ENCODE measurements at places on chromosomes 11 and 22.
A peak's percentile ranks its signal among the peaks of the same experiment; 100 is the strongest.

DNA sequence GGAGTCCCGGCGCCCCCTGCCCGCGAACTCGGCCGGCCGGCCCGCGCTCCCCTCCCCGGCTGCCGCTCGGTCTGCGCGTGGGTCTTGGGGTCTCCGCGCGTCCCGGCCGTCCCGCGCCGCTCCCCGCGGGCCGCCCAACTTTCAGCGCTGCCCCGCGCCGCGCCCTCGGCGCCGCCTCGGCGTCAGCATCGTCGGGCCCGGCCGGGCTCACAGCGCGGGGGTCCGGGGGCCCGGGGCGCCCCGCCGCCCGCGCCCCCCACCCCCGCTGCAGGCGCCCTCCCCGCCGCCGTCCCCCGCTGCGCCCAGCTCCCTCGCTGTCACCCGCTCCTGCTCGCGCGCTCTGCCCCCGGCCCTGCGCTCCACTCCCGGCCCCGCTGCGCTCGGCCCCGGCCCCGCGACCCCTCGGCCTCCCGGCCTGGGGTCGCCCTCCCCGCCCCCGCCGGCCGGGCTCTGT lies at the start of gene KCNJ4:
TSS of gene KCNJ4 (minus strand) at position 124 of the 454 bp plus-strand sequence. CDS start 27,067 bp downstream, outside the sequence.
- peaks cover 70% of the 10 kb centered on the region for H3K27me3 ChIP-seq
- peak within 1 kb of the TSS; percentile 29 for H3K4me3 ChIP-seq
- peaks cover 4% of the 10 kb centered on the region for H3K4me1 ChIP-seq
- no peak within 1 kb of the TSS for H3K27ac ChIP-seq

GRCh38 chr11:121754598-121754997 lies 301.8 kb upstream of the SORL1-AS1 start:
- DNase-seq, result no peak
- H3K27ac ChIP-seq, result no peak overlapping the region
- H3K27me3 ChIP-seq, result no peaks in the 10 kb centered on the region
- H3K4me1 ChIP-seq, result no peaks in the 10 kb centered on the region

GRCh38 chr11:31657091-31657490 lies 147.5 kb downstream of the ELP4 start:
- H3K27me3 ChIP-seq, result no peaks in the 10 kb centered on the region
- DNase-seq, result no peak

GRCh38 chr11:115324581-115325432 lies 179.4 kb downstream of the CADM1 start:
- DNase-seq, result peak; percentile 47
- H3K36me3 ChIP-seq, result no peaks in the 10 kb centered on the region
- no peak overlapping the region for H3K4me3 ChIP-seq
- peaks cover 3% of the 10 kb centered on the region for H3K4me1 ChIP-seq

GRCh38 chr11:103380031-103380430 lies 270.8 kb downstream of the DYNC2H1 start:
- no peak overlapping the region for H3K27ac ChIP-seq
- H3K4me1 ChIP-seq, result peaks cover 5% of the 10 kb centered on the region
- peaks cover 4% of the 10 kb centered on the region for H3K36me3 ChIP-seq
- H3K27me3 ChIP-seq, result no peaks in the 10 kb centered on the region
- no peak for DNase-seq
- H3K4me3 ChIP-seq, result no peak overlapping the region

- DNase-seq, result no peak
- H3K27me3 ChIP-seq, result peaks cover 10% of the 10 kb centered on the region
- H3K4me1 ChIP-seq, result peaks cover 6% of the 10 kb centered on the region
- no peak overlapping the region for H3K4me3 ChIP-seq
Observed at GRCh38 chr22:38964989-38965388, 7.6 kb downstream of the APOBEC3A start.

DNA sequence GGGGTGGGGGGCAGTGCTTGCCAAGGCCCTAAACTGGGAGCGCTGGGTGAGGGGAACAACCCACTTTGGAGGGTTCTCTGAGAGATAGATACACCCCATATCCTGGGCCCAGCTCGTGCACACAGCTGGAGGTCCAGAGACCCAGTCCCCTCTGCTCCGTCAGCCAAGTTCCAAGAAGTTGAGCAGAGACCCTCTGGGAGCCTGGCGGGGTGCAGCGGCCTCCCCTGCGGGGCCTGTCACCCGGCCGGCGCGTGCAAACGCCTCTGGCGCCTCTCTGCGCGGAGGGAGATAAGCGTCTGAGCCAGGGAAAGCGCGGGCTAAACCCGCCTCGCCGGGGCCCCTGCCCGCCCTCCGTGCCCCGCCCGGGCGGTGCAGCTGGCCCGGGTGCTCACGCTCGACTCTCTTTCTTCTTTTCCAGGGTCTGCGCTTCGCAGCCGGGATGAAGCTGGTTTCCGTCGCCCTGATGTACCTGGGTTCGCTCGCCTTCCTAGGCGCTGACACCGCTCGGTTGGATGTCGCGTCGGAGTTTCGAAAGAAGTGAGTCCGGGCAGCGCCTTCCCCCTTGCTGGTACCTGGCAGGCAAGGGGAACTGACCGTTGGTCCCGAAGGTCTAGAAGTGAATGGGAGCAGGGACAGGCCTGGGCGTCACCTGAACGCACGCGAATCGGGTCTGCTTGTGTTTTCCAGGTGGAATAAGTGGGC lies 540 bp downstream of the ADM start:
- H3K4me3 ChIP-seq, result peak overlapping the region; percentile 87
- H3K27ac ChIP-seq, result no peak overlapping the region
- peaks cover 46% of the 10 kb centered on the region for H3K4me1 ChIP-seq
- H3K36me3 ChIP-seq, result peaks cover 11% of the 10 kb centered on the region

- no peak for DNase-seq
- H3K36me3 ChIP-seq, result no peaks in the 10 kb centered on the region
- no peaks in the 10 kb centered on the region for H3K4me1 ChIP-seq
- peaks cover 11% of the 10 kb centered on the region for H3K27me3 ChIP-seq
Observed at GRCh38 chr11:20041499-20041898, 118.8 kb downstream of the DBX1 start.

DNA sequence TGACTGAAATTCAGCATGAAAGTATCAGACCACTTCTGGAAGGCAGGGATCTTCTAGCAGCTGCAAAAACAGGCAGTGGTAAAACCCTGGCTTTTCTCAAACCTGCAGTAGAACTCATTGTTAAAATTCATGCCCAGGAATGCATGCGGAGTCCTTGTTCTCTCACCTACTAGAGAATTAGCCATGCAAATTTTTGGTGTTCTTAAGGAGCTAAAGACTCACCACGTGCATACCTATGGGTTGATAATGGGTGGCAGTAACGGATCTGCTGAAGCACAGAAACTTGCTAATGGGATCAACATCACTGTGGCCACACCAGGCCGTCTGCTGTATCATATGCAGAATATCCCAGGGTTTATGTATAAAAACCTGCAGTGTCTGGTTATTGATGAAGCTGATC lies 19.1 kb downstream of the ZBTB44 start:
- H3K4me3 ChIP-seq, result no peak overlapping the region
- H3K27me3 ChIP-seq, result no peaks in the 10 kb centered on the region
- no peak for DNase-seq
- no peak overlapping the region for H3K27ac ChIP-seq

GRCh38 chr11:76269661-76270261 lies 63.5 kb upstream of the WNT11 start:
- no peak for DNase-seq
- no peaks in the 10 kb centered on the region for H3K4me1 ChIP-seq
- no peak overlapping the region for H3K27ac ChIP-seq
- H3K4me3 ChIP-seq, result no peak overlapping the region
- H3K36me3 ChIP-seq, result no peaks in the 10 kb centered on the region

- peaks cover 20% of the 10 kb centered on the region for H3K4me1 ChIP-seq
- DNase-seq, result peak; percentile 90
- H3K4me3 ChIP-seq, result no peak overlapping the region
- H3K36me3 ChIP-seq, result peaks cover 19% of the 10 kb centered on the region
- H3K27ac ChIP-seq, result peak overlapping the region; percentile 3
Observed at GRCh38 chr11:3824714-3825472, 15.9 kb downstream of the RHOG start.

GRCh38 chr11:69099180-69099579 lies 50.4 kb downstream of the TPCN2 start:
- H3K27ac ChIP-seq, result no peak overlapping the region
- H3K36me3 ChIP-seq, result no peaks in the 10 kb centered on the region
- H3K4me1 ChIP-seq, result no peaks in the 10 kb centered on the region
- no peak for DNase-seq

DNA sequence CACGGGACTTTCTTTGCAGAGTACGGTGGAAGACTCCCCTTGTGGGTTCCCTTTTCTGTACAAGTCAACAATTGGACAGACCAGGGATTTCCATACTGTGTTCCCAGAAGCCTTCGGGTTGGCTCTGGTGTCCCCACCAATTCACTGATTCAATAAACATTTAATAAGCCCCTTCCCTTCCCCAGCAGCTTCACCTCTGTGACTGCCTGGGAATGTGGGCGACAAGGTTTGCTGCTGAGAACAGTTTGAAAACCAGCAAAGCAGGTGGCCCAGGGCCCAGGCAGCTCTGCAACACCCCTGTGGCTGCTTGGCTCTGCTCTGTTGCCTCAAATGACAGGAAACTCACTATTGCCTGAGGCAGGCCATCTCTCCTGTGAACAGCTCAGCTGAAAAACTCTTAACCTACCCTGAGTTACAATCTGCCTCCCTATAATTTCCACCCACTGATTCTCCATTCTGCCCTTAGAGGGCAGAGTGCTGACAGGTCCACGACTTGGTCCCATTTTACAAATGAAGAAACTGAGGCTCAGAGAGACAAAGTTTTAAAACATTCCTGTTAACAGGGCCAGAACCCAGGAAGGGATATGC lies 10.4 kb downstream of the ADORA2A start:
- peaks cover 63% of the 10 kb centered on the region for H3K4me1 ChIP-seq
- no peak overlapping the region for H3K4me3 ChIP-seq
- DNase-seq, result no peak
- H3K36me3 ChIP-seq, result peaks cover 6% of the 10 kb centered on the region

DNA sequence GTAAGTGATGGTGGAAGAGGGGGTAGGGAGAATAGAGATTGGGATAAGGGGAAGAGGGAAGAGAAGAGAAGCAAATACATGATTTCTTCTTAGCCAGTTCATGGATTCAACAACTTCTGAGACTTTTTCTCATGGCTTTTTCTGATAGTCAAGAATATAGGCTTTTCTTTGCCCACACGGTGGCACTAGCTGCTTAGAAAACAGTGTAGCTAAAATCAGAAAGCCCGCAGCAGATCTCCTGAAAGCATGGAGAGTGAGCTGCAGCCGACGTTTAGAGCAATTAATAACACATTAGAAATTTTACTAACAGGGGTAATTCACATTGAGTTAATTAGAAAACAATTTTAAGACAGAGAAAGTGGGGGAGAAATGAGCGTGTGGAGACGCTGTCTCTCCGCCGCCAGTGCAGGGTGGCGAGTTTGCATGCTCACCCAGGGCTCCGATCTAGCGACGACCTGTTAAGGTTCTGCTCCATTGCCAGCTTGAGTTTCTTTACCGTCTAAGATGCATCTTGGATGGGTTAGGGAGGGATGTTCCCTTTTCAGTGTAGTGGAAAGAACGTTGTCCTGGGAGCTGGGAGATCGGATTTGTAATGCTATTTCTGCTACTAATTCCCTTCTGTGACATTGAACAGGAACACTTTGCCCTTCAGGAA lies 3.3 kb upstream of the RAG1 start:
- DNase-seq, result peak; percentile 61
- peak overlapping the region; percentile 22 for H3K4me3 ChIP-seq
- H3K27me3 ChIP-seq, result peaks cover 40% of the 10 kb centered on the region
- peaks cover 6% of the 10 kb centered on the region for H3K36me3 ChIP-seq
- no peak overlapping the region for H3K27ac ChIP-seq
- H3K4me1 ChIP-seq, result peaks cover 9% of the 10 kb centered on the region

- no peaks in the 10 kb centered on the region for H3K27me3 ChIP-seq
- H3K4me3 ChIP-seq, result no peak overlapping the region
- DNase-seq, result no peak
- H3K36me3 ChIP-seq, result no peaks in the 10 kb centered on the region
Observed at GRCh38 chr11:3626250-3626960, 15.4 kb downstream of the ART5 start.

GRCh38 chr11:126664643-126665042 lies 309.2 kb downstream of the ST3GAL4 start:
- H3K27ac ChIP-seq, result no peak overlapping the region
- H3K36me3 ChIP-seq, result no peaks in the 10 kb centered on the region
- DNase-seq, result no peak
- H3K4me3 ChIP-seq, result no peak overlapping the region
- H3K4me1 ChIP-seq, result no peaks in the 10 kb centered on the region

DNA sequence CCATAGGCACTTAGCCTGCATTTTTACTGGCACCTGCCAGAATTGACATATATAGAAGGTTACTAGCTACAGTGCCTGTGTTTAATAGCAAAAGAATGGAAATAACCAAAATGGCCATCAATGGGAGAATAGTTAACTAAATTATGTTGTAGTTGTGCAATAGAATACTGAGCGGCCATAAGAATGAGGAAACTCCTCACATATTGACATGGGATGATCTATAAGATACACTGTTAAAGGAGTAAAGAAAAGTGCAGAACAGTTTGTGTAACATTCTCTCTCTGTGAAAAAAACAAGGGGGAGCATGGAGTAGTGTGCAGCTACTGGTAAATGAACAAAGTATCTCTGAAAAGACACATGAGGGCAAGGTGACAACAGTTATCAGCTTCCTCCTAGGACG lies 21.5 kb downstream of the ARAP1 start:
- no peak overlapping the region for H3K27ac ChIP-seq
- no peaks in the 10 kb centered on the region for H3K27me3 ChIP-seq
- no peak overlapping the region for H3K4me3 ChIP-seq
- peaks cover 15% of the 10 kb centered on the region for H3K36me3 ChIP-seq

- H3K4me3 ChIP-seq, result no peak overlapping the region
- H3K36me3 ChIP-seq, result no peaks in the 10 kb centered on the region
- DNase-seq, result peak; percentile 33
- H3K27ac ChIP-seq, result no peak overlapping the region
- peaks cover 8% of the 10 kb centered on the region for H3K4me1 ChIP-seq
Observed at GRCh38 chr11:45304992-45305335, 18.8 kb upstream of the SYT13 start.

- no peaks in the 10 kb centered on the region for H3K27me3 ChIP-seq
- peaks cover 34% of the 10 kb centered on the region for H3K36me3 ChIP-seq
- H3K27ac ChIP-seq, result no peak overlapping the region
- no peak for DNase-seq
- peaks cover 2% of the 10 kb centered on the region for H3K4me1 ChIP-seq
Observed at GRCh38 chr11:68780829-68781228, 29.5 kb upstream of the TESMIN start.

- H3K27ac ChIP-seq, result no peak overlapping the region
- DNase-seq, result no peak
- no peak overlapping the region for H3K4me3 ChIP-seq
- H3K4me1 ChIP-seq, result no peaks in the 10 kb centered on the region
- no peaks in the 10 kb centered on the region for H3K36me3 ChIP-seq
Observed at GRCh38 chr11:93028960-93029522, 59.6 kb downstream of the MTNR1B start.

DNA sequence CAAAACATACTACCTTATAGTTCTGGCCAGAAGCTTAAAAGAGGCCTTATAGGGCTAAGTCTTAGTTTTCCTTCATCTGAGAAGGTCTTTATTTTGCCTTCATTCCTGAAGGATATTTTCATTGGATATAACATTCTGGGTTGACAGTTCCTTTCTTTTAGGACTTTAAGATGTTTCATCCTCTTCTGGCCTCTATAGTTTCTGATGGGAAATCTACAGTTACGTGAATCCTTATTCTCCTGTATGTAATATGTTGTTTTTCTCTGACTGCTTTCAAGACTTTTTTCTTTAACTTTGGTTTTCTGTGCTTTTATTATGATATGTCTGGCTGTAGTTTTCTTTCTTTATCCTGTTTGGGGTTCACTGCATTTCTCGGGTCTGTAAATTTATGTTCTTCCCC lies 48.2 kb downstream of the BCR start:
- H3K27ac ChIP-seq, result no peak overlapping the region
- H3K36me3 ChIP-seq, result peaks cover 19% of the 10 kb centered on the region
- no peak for DNase-seq
- no peaks in the 10 kb centered on the region for H3K27me3 ChIP-seq
- H3K4me1 ChIP-seq, result peaks cover 20% of the 10 kb centered on the region

- no peak overlapping the region for H3K27ac ChIP-seq
- H3K36me3 ChIP-seq, result peaks cover 35% of the 10 kb centered on the region
- no peak overlapping the region for H3K4me3 ChIP-seq
- DNase-seq, result no peak
Observed at GRCh38 chr11:4061700-4062099, 32.9 kb upstream of the RRM1 start.

Measured in activated CD8-positive, alpha-beta memory T cell treated with anti-CD3 and anti-CD28 coated beads, Interleukin-2, amount 10 ng/mL, durations not matched to agents 7 days and 5 days (primary cell).